ENCODE measurements at places on chromosomes 12 and 14. TPM values are rescaled to one million over a fixed set of nuclear protein-coding genes. Genes with fewer than 3 reads are reported as not detected.
A peak's percentile ranks its signal among the peaks of the same experiment; 100 is the strongest.

The RNF34 gene
- 72.1 TPM for total RNA-seq

GRCh38 chr14:59331217-59331616 lies 134.0 kb downstream of the GPR135 start:
- no peak overlapping the region for H3K4me3 ChIP-seq
- H3K4me1 ChIP-seq: peaks cover 3% of the 10 kb centered on the region
- no peak overlapping the region for H3K27ac ChIP-seq

The SH2B3 gene
- total RNA-seq: 8.9 TPM

- H3K4me3 ChIP-seq: no peak overlapping the region
- H3K36me3 ChIP-seq: peaks cover 29% of the 10 kb centered on the region
- peaks cover 21% of the 10 kb centered on the region for H3K4me1 ChIP-seq
- no peak for DNase-seq
- no peaks in the 10 kb centered on the region for H3K27me3 ChIP-seq
- no peak overlapping the region for H3K27ac ChIP-seq
These were observed 7.8 kb downstream of the ZFP36L1 start for GRCh38 chr14:68784978-68785533.

The WNT1 gene
- total RNA-seq: not detected

The AKAP6 gene
- total RNA-seq: 4.3 TPM

GRCh38 chr12:75951399-75952278 lies 79.9 kb downstream of the PHLDA1 start:
- no peak overlapping the region for H3K4me3 ChIP-seq
- H3K4me1 ChIP-seq: peaks cover 7% of the 10 kb centered on the region

The OTX2 gene
- 329 TPM for total RNA-seq

DNA sequence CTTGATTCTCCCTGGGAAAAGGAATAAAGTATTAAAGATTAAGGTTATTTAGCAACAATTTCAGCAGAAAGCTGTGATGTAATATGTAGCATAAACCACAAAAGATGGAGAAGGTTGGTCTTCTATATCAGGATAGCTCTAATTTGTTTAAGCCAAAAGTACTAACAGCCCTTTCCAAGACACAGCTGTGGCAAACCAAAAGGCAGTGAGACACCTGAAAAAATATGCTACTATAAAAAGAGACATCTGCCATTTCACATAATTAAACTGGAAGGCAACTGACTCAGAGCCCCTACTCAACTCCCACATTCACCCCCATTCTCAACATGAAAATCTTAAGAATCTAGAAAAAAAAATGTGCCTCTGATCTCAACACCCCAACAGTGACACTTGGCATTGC lies 390.2 kb upstream of the PRICKLE1 start:
- no peaks in the 10 kb centered on the region for H3K4me1 ChIP-seq
- no peak for DNase-seq
- H3K36me3 ChIP-seq: no peaks in the 10 kb centered on the region
- H3K27me3 ChIP-seq: no peaks in the 10 kb centered on the region
- H3K27ac ChIP-seq: no peak overlapping the region
- no peak overlapping the region for H3K4me3 ChIP-seq

GRCh38 chr12:81212996-81213696 lies 135.3 kb downstream of the ACSS3 start:
- no peaks in the 10 kb centered on the region for H3K27me3 ChIP-seq
- H3K27ac ChIP-seq: no peak overlapping the region
- no peak overlapping the region for H3K4me3 ChIP-seq
- H3K36me3 ChIP-seq: peaks cover 3% of the 10 kb centered on the region
- H3K4me1 ChIP-seq: peaks cover 2% of the 10 kb centered on the region

GRCh38 chr14:101471723-101472517 lies 89.4 kb upstream of the DIO3 start:
- no peaks in the 10 kb centered on the region for H3K27me3 ChIP-seq
- no peak overlapping the region for H3K4me3 ChIP-seq
- H3K27ac ChIP-seq: no peak overlapping the region
- no peaks in the 10 kb centered on the region for H3K36me3 ChIP-seq

DNA sequence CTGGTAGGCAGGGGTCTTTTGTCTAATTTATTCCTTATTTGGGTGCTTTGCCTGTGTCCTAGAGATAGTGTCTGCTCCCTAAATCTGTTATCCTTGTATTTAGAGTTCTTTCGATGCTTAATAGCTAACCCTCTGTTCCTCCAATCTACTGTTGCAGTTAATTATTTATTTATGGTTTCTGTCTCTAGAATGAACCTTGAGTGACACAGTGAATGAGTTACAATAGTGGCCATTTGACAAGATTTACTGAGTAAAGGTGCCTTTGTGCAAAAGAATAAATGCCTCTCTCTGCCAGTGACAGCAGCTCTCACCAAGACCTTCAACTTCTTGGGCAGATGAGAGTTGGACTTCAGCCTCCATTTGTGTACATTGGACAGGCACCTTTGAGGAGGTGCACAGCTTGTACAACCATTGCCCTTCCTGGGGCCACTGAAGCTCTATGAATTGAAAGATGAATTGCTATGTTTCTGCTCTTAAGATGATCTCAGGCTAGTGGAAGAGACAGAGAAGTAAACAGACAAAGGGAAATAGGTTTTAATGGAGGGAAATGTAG lies 165.9 kb downstream of the DERA start:
- no peaks in the 10 kb centered on the region for H3K27me3 ChIP-seq
- DNase-seq: no peak
- H3K4me1 ChIP-seq: no peaks in the 10 kb centered on the region
- no peak overlapping the region for H3K27ac ChIP-seq

DNA sequence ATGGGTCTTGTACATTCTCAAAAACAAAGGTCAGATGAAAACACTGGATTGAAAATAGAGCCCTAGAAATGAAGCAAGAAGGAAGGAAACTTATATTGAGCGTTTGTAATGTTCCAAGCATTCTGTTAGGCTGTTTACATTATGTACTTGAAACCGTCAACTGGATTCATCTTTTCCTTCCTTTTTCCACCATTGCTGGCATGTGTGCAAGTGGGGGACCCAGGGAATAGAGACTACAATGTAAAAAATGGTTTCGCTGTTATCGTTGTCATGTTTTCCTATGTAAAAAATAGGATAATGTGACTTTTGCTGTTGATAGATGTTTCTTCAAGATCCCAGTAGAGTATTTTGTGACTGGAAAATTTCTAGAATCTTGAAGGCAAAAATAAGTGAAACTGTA lies 913.2 kb downstream of the NRXN3 start:
- no peak overlapping the region for H3K4me3 ChIP-seq
- no peaks in the 10 kb centered on the region for H3K36me3 ChIP-seq
- peaks cover 42% of the 10 kb centered on the region for H3K27me3 ChIP-seq
- no peak overlapping the region for H3K27ac ChIP-seq
- peaks cover 8% of the 10 kb centered on the region for H3K4me1 ChIP-seq
- DNase-seq: no peak

The ENDOU gene
- not detected for total RNA-seq

The GPR132 gene
- 3.3 TPM for total RNA-seq

GRCh38 chr14:101186544-101186943 lies 283.0 kb upstream of the RTL1 start:
- H3K4me1 ChIP-seq: peaks cover 12% of the 10 kb centered on the region
- H3K27ac ChIP-seq: no peak overlapping the region
- H3K27me3 ChIP-seq: no peaks in the 10 kb centered on the region

DNA sequence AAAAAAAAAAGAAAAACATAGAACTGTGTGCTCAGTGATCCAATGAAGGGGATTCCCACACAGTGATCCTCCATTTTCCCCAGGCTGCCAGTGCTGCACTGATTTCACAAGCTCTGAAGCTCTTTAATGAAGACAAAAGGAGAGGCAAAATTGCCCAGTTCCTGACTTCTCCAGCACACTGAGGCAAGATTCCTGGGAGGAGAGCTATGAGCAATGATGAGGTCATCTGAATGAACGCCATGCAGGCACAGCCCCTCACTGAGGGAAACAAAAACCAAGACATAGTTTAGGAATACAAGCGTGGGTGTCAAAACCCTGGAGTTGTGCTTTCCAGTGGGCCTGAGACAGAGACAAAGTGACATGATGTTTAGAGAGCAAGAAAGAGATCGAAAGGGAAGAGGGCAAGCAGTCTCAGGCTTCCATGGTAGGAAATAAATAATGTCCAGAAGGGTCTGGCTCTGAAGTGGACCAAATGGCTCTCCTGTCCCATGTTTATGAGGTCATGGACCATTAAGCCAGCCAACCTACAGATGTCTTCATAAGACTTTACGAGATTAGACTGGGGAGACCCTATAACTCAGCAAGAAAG lies 40.9 kb upstream of the SMUG1 start:
- peaks cover 9% of the 10 kb centered on the region for H3K36me3 ChIP-seq
- H3K4me1 ChIP-seq: no peaks in the 10 kb centered on the region
- no peak overlapping the region for H3K4me3 ChIP-seq
- no peak for DNase-seq
- H3K27me3 ChIP-seq: no peaks in the 10 kb centered on the region
- peak overlapping the region; percentile 69 for H3K27ac ChIP-seq

GRCh38 chr14:99508896-99509629 lies 27.9 kb downstream of the CCNK start:
- no peaks in the 10 kb centered on the region for H3K4me1 ChIP-seq
- H3K36me3 ChIP-seq: peaks cover 72% of the 10 kb centered on the region
- H3K27me3 ChIP-seq: no peaks in the 10 kb centered on the region
- peak; percentile 72 for DNase-seq
- no peak overlapping the region for H3K4me3 ChIP-seq
- H3K27ac ChIP-seq: no peak overlapping the region

The OSGEP gene
- 44.3 TPM for total RNA-seq

GRCh38 chr12:68510397-68510796 lies 100.3 kb upstream of the RAP1B start:
- no peak overlapping the region for H3K4me3 ChIP-seq
- H3K27ac ChIP-seq: no peak overlapping the region
- DNase-seq: no peak
- H3K36me3 ChIP-seq: no peaks in the 10 kb centered on the region
- H3K4me1 ChIP-seq: no peaks in the 10 kb centered on the region

GRCh38 chr12:22641353-22642053 lies 16.5 kb downstream of the ETNK1 start:
- no peak for DNase-seq
- peaks cover 9% of the 10 kb centered on the region for H3K36me3 ChIP-seq
- no peaks in the 10 kb centered on the region for H3K4me1 ChIP-seq
